Activated T-cell treated with anti-CD3 and anti-CD28 coated beads for 4 hours (primary cell): ENCODE measurements at places on chromosomes 4 and X.

DNA sequence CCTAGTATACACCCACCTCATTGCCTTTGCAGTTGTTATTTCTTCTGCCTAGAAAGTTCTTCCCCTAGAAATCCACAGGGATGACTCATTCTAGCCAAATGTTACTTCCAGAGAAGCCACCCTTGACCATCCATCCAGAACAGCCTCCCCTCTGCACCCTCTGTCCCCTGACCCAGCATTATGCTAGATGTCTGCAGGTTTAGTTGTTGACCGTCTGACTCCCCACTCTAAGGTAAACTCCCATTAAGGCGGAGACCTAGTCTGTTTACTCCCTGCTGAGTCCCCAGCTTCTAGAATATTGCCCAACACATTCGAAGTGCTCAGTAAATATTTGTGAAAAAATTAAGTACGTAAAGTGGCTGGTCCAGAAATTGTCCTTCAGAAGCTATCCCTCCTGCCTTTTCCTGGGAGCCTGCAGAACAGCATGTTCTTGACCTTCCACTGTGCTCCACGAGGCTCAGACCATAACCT, 11.0 kb downstream of the SRD5A3 start:
- no peak for DNase-seq

GRCh38 chr4:111963158-111963700, 182.0 kb upstream of the FAM241A start:
- no peak for DNase-seq

GRCh38 chrX:120677004-120677652, 47.3 kb upstream of the C1GALT1C1 start:
- no peak for DNase-seq

- DNase-seq, result no peak
Measured at GRCh38 chrX:17484592-17484991, 109.6 kb downstream of the NHS start.

GRCh38 chr4:177228599-177228998, 81.1 kb upstream of the NEIL3 start:
- no peak for DNase-seq

DNA sequence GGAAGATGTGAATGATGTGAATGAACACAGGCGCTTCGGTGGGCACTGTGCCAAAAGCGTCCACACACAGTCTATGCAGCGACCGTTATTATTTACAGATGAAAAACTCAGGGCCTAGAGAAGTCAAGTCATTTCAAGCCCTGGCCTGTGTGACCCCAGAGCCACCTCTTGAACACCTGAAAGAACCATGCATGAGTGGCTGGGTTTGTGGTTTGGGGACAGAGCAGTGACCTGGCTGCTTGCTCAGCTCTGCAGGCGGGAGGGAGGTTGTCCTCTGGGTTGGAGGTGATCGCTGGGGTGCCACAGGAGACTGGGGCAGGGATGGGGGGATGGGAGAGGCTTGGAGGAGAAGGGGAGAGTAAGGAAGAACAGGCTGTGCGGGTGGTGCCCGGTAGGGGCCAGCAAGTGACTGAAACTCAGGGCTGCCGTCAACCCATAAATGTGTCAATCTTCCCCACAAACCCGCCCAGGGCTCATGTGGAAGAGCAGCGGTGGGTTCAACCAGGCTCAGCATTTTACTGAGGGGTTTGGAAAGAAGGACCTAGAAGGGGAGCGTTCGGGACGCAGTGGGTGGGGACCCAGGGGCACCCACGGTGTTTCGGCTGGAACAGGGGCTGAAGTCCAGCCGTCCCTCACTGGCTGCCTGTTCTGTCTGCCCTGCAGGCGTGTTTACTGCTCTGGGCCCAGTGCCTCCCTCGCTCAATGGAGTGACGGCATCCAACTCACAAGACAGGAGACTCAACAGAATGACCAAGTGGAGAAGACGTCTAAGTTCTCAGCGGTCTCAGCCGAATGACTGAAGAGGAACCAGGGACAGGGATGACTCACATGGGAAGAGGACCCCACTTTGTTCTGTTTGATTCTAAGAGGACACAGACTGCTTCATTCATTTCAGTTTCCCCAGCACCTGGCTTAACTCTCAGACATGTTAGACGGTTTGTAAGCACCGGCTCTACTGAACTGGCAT, 167.8 kb downstream of the AFAP1 start:
- DNase-seq, result no peak

GRCh38 chr4:25879587-25879986, 16.8 kb upstream of the SEL1L3 start:
- no peak for DNase-seq

GRCh38 chrX:24838629-24839028, 144.9 kb downstream of the POLA1 start:
- DNase-seq, result no peak

GRCh38 chr4:189826657-189827056, 114.0 kb upstream of the FRG1 start:
- DNase-seq, result no peak
